Germinal center (tissue), 1 donor: ENCODE measurements at places on chromosomes 5 and 9.

- DNase-seq = no peak
Measured at GRCh38 chr9:99850736-99851499, 29.2 kb downstream of the NR4A3 start.

DNA sequence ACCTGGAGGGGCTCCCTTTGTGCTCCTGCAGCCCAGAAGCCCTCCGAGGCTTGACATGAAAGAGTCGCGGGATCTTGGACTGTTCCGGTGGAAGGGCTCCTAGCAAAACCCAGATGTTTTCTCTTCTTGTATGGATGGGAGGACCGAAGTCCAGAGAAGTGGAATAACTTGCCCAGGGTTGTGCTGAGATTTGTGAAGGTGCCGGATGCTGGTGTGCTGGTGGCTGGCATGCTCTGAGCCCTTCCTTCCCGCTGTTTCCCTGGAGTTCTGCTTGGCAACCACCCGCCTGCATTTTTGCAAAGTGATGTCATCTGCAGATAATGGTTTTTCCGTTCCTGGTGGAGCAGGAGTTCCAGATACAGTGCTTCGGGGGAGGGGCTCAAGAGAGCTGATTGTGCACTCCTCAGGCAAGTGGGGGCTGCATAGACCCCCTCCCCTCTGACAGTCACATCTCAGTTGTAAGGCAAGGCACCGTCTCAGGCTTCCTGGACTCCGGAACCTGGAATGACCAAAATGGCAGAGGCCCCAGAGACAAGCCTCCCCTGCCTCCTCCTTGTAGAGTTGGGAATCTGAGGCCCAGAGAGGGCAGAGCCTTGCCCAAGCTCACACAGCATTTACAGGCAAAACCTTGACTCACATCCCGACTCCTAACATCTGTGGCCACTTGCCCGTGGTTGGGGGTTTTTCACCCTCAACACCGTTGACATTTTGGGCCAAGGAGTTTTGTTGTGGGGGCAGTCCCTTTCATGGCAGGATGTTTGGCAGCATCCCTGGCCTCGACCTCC, 157.0 kb downstream of the RGS3 start:
- no peak for DNase-seq

- DNase-seq = no peak
Measured at GRCh38 chr5:77993855-77994318, 217.7 kb upstream of the TBCA start.

DNA sequence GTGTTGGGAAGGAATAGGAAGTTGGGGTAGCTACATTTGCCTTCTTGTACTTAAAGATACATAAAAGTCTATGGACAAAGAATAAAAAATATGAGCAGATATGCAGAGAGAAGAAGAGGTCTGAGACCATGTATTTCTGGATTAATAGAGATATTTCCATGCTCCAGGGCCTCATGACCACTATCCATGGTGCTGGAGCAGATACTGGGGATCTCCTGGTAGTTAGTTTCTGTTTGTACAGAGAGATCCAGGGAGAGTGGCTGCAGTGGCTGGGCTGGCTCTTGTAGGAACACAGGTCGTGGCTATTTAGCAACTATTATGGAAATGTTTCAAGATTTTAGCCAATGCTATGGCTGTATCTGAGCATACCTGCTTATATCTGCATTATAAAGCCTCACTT, 184.2 kb upstream of the TMEM161B start:
- no peak for DNase-seq

- DNase-seq = no peak
Measured at GRCh38 chr9:134066526-134066912, 1.3 kb downstream of the BRD3 start.

DNA sequence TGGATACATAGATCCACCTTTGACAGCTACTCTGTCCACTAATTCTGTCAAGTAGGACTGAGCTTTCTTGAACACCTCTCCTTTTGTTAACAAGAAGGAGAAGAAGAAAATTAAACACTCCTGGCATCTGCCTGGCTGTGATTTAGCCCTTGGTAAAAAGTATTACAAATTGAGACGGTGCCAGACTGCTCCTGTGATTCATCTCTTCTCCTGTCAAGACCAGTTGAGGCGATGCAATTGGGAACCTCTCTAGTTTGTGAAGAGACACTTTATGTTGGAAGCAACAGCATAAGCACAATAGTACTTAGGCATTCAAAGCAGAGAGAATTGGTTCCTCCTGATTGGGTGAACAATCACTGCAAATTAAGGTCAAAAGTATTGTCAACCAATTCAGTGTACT, 72.7 kb downstream of the GHR start:
- DNase-seq = no peak

DNA sequence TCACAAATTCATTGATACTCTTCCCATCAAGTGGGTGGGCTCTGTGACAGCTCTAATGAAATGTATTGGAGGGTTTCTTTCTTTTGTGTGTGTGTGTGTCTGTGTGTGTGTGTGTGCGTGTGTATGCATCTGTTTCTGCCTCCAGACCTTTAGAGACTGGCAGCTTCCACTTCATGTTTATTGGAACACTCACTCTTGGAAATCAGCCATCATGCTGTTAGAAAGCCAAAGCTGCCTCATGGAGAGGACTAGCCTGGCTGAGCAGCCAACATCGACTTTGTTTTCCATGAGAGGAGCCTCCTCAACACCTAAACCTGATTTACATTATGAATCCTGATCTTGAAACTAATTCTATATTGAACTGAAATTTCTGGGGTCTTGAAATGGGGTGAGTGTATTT, 128.5 kb upstream of the FAM174A start:
- DNase-seq = no peak

- DNase-seq = no peak
Measured at GRCh38 chr9:96161819-96162218, 140.2 kb downstream of the HSD17B3 start.

DNA sequence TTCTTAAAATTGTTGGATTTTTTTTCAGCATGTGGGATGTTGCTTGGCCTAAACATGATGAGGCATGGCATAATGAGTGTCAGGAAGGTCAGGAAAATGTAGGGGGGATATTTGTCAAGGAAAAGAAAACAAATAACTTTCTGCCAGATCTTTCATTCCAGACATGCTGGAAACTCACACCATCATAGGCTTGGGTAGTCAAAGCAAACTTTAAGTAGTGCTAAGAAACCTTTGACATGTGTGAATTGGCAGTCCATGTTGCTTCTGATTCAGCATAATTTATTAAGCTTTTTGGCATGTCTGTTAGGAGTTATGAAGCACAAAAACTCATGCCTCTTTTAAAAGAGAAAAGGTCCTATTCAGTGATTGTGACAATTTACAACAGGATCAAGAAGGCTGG, 61.3 kb upstream of the MTAP start:
- DNase-seq = no peak

DNA sequence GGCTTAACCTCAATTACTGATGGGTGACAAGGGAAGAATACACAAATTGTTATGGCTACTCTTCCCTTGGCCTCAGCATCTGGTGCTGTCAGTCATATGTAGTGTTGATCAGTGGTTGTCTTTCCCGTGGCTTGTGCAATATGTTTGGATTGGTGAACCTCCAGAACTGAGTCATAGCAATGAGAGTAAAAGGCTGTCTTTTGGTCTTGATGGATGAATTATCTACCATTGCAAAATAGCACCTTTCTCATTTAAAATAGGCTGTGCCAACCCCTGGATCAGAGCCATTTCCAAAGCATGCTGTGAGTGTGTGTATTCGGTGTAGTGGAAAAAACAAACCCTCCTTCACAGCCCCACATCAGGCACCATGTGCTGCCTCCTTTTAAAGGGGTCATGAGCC, 14.6 kb upstream of the F2R start:
- DNase-seq = no peak

- DNase-seq = no peak
Measured at GRCh38 chr5:4128994-4129393, 533.4 kb downstream of the IRX1 start.

- DNase-seq = no peak
Measured at GRCh38 chr9:116724123-116724522, 37.0 kb downstream of the TRIM32 start.

GRCh38 chr5:108064302-108064701, 317.6 kb downstream of the FBXL17 start:
- DNase-seq = no peak

GRCh38 chr5:1805736-1806135, 4.5 kb downstream of the NDUFS6 start:
- DNase-seq = no peak

GRCh38 chr9:37430841-37431597, 8.5 kb downstream of the GRHPR start:
- DNase-seq = no peak

DNA sequence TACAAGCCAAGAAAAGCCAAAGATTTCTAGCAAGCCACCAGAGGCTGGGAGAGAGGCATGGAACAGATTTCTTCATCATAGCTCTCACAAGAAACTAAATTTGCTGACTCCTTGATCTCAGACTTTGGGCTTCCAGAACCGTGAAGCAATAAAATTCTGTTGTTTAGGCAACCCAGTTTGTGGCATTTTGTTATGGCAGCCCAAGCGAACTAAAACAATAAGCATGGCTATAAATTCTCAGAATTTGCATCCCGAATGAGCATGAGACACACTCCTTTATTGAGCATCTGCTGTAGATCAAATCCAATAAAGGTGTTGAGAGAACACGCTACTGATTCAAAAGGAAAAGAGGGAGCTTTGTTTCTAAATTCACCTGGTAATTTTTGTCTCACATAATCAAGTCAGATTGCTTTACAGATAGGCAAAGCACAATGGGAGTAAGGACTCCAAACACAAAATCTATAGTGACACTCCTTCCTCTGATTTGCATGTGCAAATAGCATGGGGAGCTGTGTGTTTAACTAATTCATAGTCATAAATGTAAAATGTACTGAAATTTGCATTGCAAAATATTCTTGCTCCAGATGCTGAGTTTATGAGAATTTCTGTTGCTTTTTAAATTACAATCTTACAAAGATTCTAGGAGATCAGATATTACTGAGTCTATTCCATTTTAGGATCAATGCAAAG, 308.7 kb downstream of the MED10 start:
- DNase-seq = no peak

DNA sequence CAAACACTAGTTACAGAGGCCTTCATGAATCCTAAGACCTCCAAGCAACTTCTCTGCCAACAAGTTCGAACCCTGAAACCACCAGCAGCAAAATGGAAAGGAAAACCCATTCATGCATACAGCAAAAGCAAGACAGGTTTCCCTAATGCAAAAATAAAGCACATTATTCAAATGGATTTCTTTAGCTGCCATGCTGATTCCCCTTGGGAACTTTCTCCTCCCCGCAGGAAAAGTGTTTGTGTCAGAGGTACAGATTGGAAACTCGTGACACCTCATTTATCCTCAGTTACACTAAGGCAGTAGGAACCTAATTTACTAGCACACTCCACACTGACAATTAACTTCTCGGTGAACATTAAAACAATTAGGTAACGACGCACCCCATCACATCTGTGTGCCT, 63.4 kb downstream of the TLE1 start:
- DNase-seq = no peak

- no peak for DNase-seq
Measured at GRCh38 chr9:5976674-5977397, 38.6 kb downstream of the RANBP6 start.

DNA sequence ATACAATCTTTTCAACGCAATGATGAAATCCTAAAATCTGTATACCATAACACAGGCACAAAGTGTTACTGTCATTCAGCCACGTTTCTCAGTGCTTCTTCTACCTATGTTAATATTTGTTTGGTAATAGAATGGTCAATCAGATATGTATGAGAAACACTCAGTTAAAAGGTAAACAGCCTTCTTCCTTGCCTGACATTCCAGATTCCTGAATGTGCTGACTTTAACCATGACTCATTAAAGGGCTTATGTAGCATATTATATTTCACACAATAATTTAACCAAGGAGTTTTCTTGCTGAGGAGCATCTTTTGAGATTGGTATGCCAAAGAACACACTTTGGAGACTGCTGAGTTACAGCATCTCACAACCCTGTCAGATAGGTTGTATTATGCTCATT, 187.6 kb downstream of the CETN3 start:
- DNase-seq = no peak

GRCh38 chr5:54194318-54194717, 116.1 kb downstream of the ARL15 start:
- peak; percentile 8 for DNase-seq

DNA sequence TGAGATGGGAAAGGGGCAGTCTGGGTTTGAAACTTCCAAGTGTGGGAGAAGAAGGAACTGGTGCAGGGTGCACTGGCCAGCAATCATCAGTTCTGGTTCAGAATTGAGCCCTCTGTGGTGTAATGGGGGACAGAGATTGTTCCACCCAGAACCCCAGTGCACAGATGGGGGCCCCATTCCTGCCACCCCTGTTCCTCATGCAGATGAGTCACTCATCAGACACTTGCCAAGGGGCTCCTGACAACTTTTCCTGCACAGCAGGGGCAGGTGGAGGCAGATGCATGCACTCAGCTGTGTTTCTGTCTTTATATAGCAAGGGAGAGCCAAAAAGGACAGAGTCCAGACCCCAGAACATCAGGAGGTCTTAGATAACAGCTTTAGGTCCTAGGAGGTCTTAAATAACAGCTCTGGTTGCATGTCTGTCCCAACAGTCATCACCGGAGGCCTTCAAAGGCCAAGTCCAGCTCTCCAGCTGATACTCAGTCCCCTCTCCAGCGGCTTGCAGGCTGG, 252.9 kb downstream of the HSPA4 start:
- DNase-seq = no peak

- DNase-seq = no peak
Measured at GRCh38 chr5:164497311-164498064, 992.1 kb downstream of the MAT2B start.

- no peak for DNase-seq
Measured at GRCh38 chr5:131171276-131171810, 599 bp downstream of the LYRM7 start.

DNA sequence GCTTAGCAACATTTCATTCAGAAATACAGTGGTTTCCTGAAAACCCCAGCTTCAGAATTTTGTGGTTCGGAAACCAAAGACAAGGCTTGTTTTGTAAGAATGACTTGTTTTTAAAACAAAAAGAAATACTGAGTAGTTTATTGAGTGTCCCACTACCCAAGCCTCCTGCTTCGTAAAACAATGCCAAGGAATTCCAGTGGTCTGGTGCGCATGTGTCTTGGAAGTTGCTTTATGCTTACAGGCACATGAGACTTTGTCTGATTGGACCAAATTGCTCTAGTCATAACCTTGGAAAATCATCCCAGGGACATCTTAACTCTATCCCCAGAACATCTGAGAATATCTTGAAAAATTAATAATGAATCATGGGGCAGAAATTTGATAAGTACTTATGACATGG, 77.1 kb upstream of the FST start:
- DNase-seq = no peak

- DNase-seq = no peak
Measured at GRCh38 chr9:120412425-120412951, 167.5 kb downstream of the CDK5RAP2 start.

- no peak for DNase-seq
Measured at GRCh38 chr5:83058726-83059125, 18.5 kb downstream of the TMEM167A start.

DNA sequence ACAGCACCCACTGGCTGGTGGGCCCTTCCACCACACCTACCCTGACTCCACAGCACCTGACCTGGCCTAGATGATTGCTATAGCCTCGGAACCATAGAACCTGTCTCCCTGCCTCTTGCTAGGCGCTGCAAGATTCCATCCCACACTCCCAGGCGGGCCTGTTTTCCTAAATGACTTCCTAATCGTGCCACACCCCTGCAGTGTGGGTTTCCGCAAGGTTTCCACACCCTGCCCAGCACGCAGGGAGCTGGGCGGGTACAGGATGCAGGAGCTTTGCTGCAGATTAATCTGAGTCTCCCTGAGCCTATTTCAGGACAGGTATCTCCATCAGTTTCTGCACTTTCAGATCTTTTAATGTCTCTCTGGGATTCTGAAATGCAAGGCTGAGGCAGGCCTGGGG, 62.9 kb downstream of the SHB start:
- no peak for DNase-seq
